Activated naive CD4-positive, alpha-beta T cell treated with anti-CD3 and anti-CD28 coated beads, Interleukin-2, amount 50 U/mL, for 72 hours (primary cell): ENCODE measurements at places on chromosomes 5 and 9.

- DNase-seq, result no peak
Observed at GRCh38 chr9:17024129-17024528, 110.7 kb upstream of the CNTLN start.

DNA sequence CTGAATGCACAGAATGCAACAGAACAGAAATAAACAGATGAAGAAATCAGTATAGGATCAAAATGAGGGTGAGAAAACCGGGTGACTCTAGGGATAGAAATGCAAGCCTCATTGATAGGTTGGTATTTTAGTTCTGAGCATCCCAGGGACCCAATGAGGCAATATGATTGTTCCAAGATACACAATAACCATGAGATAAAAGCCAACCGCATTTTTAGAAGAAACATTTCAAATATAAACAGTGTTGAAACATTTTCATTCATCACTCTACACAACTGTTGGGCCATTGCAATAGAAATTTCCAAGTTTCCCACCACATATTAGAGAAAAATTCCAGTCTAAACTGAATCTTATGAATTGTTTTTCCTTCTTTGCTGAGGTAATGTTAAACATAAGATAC lies 452.3 kb upstream of the PTGER4 start:
- no peak for DNase-seq

GRCh38 chr9:135959814-135960213 lies 1.4 kb downstream of the UBAC1 start:
- DNase-seq, result no peak

DNA sequence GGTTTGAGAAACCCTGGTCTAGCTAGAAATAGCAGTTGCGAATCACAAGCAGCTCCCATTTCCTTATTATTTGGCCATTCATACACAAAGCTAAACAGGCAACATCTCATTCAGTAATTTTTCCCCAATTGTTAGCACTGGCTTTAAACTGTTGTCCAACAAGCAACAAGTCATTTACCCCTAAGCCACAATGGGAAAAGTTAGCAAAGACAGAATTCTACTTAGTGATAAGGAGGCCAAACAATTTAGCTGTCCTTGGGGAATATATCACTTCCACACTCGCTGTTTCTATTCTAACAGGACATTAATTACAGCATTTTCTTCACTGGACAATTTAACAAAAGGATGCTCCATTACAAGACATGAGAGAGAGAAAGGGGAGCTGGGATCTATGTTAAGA lies 2.8 kb downstream of the MYO10 start:
- DNase-seq, result no peak

GRCh38 chr5:160272889-160273288 lies 39.5 kb downstream of the CCNJL start:
- DNase-seq, result no peak

DNA sequence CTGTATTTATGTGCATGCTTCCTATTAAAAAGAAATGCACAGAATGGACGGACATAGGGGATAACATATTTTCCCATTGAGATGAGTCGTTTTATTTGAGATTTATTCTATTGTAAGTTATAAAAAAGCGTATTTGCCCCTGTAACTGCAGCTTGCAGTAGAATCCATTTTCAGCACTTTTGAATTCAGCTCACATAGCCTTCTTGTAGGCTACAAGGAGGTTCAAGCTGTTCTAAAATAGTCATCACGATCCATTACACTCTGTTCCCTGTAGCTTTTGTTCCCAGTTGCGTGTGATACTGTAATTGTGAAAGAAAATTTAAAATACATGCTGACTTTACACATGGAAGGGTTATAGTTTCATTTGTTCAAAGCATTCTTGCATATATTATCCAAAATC lies 40.9 kb upstream of the POC5 start:
- no peak for DNase-seq

GRCh38 chr5:72485430-72485974 lies 21.7 kb downstream of the ZNF366 start:
- no peak for DNase-seq

DNA sequence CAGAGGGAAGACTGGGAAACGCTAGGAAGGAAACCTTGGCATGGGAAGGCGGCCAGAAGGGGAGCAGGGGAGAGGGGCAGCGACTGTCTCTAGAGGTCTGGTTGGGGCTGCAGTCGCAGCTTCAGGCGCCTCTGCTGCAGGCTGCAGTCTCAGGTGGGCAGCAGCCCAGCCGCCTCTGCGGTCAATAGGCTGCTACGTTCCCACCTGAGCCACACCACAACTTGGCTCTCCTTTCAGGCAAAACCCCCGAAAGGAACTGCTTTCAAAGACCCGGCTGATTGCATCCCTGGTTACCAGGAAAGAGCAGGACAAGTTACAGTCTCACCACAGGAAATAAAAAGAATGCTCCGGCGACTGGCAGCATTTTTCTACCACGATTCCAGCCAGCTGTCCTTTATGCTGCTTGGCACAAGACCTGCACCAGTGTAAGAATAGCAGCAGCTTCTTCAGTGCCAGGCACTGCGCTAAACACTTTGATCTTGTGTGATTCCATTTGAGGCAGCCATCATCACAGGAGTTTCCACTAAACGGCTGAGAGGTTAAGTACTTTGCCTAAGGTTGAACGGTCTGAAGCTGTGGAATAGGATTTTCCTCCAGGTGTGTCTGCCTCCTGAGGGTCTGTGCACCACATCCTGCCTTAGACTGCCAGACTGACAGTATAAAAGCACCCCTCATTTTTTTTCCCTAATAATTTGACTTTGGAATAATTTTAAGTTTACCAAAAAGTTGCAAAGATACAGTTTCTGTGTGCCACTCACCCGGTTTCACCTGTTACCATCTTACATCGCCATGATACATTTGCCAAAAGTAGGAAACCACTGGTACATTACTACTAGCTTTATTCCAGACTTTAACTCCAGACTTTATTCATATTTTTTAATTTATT lies 7.5 kb downstream of the RPS14 start:
- no peak for DNase-seq

- DNase-seq, result no peak
Observed at GRCh38 chr5:6454628-6455053, 6.0 kb downstream of the UBE2QL1 start.

DNA sequence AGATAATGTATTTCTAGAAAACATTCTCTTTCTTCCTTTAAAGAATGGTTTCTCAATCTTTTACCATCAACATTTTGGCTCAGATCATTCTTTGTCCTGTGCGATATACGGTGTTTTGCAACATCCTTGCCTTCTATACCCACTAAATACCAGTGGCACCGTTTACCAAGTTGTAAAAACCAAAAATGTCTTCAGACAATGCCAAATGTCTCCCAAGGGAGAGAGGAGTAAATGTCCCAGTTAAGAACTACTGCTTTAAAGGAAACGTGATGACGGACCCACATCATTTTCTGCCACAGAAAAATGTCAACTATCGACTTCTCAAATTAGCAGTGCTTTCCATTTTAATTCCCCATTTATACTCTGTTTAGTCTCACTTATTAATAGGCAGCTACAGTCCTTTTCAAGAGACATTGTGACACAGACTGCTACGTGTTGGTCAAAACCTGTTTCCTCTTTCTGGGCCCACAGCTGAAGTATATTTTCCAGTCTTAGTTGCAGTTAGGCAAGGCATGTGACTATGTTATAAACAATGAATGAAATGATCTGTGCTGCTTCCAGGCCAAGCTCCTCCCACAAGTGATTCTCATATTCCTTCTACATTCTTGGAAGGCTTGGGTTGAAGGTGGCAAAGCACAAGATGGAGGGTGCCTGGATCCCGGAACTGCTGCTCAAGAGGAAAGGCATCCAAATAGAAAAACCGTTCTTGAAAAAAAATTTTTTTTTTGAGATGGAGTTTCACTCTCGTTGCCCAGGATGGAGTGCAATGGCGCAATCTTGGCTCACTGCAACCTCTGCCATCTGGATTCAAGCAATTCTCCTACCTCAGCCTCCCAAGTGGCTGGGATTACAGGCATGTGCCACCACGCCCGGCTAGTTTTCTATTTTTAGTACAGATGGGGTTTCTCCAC lies 8.8 kb downstream of the PRXL2C start:
- no peak for DNase-seq

DNA sequence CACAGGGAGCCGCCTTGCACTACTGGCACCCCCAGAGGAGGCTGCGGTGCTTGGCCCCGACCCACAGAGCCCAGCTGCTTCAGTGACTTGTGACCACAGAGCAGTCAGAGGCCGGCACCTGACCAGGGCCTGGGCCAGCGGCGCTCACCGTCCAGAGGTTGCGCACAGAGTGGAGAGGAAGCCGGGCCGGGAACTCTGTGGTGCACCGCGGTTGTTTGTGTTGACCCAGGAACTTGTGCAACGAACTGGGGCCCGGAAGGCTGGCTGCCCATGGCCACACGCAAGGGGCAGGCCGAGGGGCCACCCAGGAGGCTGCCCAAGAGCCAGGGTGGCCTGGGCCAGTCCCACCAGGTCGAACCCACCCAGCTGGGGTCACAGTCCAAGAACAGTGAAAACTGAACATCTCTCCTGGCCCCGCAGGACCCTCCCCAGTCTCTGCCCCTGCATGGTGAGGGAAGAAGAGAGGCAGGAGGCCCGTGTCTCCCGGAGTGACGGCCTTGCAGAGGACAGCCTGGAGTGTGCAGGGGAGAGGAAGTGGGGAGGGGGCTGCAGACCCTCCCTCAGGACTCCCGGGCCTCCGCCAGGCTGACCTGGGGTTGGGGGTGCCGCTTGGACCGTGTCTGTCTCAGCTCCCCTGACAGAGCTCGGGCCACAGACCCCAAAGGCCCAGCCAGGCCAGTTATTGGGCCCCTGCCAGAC lies 42.8 kb upstream of the EGFL7 start:
- DNase-seq, result no peak

GRCh38 chr5:103223031-103223955 lies 35.3 kb upstream of the MACIR start:
- DNase-seq, result no peak

DNA sequence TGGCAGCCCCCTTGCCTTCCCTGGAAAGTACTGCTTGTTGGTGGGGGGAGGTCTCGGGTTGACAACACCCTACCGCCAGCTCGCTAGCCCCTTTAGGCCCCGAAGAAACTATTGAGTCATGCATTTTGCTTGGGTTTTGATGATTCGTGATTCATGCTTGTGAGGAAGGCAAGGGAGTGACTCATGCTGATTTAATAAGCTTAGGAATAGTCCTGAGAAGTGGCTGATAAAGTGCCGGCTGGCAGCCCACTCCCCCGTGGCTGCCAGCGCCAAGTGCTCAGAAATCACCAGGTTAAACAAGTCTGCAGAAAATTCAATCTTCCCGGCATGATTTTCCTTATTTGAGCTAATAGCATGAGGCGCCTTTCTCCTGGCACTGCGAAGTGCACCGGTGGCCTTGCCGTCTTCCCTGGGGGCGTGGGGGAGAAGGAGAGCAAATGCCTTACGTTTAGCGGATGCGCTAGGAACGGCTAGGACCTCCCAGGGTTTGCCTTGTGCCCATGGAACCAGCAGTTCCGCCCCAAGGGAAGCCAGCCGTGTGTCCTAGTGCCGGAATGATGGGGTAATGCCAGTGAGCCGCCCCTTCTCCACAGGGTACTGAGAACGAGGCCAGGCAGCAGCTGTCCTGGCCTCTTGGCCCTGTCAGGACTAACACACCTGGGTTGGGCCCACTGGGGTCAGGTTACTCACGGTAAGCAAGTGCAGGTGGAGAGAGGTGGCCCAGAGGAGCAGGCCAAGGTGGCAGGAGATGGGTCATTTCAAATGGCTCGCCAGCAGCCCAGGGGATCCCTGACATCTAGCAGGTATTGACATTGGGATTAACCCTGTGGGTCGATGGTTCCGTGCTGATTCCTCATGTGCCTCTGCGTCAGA lies 151.9 kb downstream of the MACROH2A1 start:
- no peak for DNase-seq

GRCh38 chr5:93588352-93589151 lies 5.5 kb downstream of the NR2F1 start:
- no peak for DNase-seq

GRCh38 chr5:73424556-73424977 lies 24.0 kb downstream of the FOXD1 start:
- DNase-seq, result no peak

- no peak for DNase-seq
Observed at GRCh38 chr5:90613459-90613858, 54.9 kb downstream of the ADGRV1 start.

GRCh38 chr5:176955895-176956294 lies 50.7 kb downstream of the UIMC1 start:
- DNase-seq, result no peak

GRCh38 chr5:168472329-168472728 lies 13.9 kb upstream of the RARS1 start:
- DNase-seq, result no peak

- DNase-seq, result no peak
Observed at GRCh38 chr5:77015938-77016569, 14.2 kb upstream of the AGGF1 start.

- DNase-seq, result no peak
Observed at GRCh38 chr5:153827397-153827796, 211.3 kb downstream of the FAM114A2 start.
